ENCODE measurements at places on chromosomes 7 and 10.

DNA sequence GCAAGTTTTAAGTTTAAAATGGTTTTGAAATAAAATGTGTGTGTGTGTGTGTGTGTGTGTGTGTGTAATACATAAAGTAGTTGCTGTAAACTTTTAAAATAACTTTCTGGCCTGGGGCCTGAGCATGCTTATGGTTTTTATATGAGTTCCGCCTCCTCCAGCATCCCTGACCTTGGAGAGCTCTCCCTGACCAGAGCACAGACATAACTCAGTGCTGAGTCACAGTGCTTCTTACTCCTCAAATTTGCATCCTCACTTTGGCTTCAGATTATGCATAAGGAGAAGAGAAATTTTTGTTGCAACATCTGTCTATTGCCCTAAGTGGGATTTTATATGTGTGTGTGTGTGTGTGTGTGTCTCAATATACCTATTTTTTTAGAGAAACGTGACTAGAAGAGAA, 200.8 kb downstream of the ELMO1 start:
- no peak for DNase-seq

DNA sequence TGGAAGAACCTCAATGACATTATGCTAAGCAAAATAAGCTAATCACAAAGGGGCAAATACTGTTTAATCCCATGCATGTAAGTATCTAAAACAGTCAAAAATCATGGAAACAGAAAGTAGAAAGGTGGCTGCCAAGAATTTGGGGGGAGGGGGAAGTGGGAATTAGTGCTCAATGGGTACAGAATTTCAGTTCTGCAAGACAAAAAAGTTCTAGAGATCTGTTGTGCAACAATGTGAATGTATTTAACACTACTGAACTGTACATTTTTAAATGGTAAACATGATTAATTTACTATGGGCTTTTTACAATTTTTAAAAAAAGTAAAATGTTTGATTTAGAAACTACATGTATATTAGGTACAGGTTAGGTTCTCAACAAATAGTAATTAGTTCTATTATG, 11.9 kb downstream of the EZH2 start:
- no peak for DNase-seq

DNA sequence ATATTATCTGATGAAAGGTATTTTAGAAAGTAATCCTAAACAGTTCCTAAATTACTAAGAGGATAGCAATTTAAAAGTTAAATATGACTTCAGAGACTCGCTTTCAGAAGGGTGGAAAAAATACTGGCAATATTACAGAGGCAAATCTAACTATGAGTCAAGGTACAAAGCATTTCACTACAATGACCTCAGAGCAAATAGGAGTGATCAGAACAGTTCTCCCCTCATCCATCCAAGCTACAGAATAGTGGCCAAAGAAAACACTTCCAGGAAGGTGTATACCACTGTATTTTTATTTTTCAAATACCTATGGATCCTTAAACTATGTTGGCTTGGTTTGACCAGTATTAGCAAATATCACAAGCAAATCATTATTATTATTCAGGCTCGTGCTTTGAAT, 112.8 kb upstream of the ODAD2 start:
- DNase-seq: no peak

DNA sequence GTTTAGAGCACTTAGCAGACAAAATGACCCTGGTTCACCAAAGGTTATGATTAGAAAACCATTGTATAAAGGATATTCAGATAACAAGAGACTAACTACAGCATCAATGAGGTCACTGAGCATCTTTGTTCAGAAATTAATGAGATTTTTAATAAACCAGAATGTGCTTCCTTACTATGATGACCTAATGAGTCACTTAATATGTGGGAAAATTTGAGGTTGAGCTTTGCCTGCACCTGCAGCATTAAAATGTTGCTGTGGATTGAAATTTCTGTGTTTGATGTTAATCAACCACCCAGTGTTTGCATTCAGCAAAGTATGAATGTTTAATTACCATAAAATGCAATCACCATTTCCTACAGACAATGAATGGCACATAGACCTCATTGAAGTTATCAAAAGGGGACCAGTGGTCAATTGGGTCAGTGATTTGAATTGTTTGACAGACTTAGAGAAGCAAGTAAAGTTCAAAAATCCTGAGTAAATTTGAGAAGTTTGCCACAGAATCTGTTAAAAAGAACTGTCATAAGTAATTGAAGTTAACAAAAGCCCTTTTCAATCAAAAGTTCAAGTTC, 45.8 kb downstream of the EXOC6 start:
- DNase-seq: no peak

DNA sequence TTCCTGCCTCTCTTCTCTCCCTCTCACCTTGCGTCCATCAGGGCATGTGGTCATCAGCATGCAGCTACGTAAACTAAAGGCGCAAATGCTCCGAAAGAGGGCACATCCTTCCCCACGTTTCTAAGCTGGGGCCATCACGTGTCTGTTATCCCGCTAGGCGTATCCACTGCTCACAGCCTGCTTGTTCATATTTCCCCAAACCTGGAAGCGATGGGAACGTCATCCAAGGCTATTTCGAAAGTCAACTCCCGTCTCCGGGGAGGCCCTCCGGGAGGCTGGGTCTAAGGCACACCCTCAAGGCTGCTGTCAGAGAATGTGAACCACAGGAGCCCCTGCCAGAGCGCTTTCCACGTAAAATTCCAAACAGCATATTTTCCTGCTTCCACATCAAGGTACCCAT, 199.2 kb downstream of the DIP2C start:
- DNase-seq: no peak
